ENCODE measurements at places on chromosomes 12 and 14.

DNA sequence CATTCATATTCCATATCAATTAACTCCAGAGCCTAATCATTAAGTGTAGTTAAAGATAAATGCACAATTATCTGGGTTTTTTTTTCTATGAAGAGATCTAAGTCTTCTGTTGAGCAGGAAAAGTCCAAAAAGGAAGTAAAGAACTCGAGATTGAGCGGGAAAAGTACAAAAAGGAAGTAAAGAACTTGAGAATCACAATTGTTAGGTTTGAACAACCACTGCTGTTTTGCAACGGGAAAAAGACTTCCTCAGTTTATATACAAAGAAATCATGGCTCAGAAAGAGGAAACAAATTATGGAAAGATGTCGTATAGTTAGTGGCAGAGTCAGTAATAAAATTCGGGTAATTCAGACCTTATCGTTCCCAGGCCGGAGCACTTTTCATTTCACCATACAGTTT, 63.3 kb downstream of the PPP1R12A start:
- DNase-seq, result no peak

GRCh38 chr14:38357557-38357956, 101.7 kb upstream of the CLEC14A start:
- DNase-seq, result no peak

- no peak for DNase-seq
These were observed 51.4 kb downstream of the GRIP1 start for GRCh38 chr12:66627270-66627987.

DNA sequence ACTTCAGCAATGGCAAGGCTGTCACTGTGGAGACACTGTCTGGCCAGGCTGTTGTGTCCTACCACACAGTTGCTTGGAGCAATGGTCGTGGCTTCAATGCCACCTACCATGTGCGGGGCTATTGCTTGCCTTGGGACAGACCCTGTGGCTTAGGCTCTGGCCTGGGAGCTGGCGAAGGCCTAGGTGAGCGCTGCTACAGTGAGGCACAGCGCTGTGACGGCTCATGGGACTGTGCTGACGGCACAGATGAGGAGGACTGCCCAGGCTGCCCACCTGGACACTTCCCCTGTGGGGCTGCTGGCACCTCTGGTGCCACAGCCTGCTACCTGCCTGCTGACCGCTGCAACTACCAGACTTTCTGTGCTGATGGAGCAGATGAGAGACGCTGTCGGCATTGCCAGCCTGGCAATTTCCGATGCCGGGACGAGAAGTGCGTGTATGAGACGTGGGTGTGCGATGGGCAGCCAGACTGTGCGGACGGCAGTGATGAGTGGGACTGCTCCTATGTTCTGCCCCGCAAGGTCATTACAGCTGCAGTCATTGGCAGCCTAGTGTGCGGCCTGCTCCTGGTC, 4.3 kb downstream of the LRP10 start:
- no peak for DNase-seq

- DNase-seq, result no peak
These were observed 201.3 kb upstream of the FOXN3 start for GRCh38 chr14:89618330-89618708.

DNA sequence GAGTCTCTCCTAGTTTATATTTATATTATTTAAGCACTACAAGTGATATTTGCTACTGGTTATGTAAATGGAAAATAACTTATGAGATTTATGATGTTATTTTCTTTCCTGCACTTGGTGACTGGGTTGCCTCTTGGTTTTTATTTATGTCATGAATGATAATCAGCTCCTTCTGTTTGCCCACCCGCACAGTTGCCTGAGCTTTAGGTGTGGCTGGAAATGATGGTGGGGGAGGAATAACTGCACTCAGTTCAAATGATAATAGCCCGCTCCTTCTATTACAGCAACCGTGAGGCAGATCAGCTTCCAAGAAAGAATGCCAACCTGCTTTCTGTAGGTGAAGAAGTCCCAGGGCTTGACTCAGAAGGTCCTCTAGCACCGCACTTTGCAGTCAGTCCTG, 190.2 kb upstream of the CAND1 start:
- no peak for DNase-seq

- no peak for DNase-seq
These were observed 111.2 kb downstream of the RIN3 start for GRCh38 chr14:92624764-92625163.

DNA sequence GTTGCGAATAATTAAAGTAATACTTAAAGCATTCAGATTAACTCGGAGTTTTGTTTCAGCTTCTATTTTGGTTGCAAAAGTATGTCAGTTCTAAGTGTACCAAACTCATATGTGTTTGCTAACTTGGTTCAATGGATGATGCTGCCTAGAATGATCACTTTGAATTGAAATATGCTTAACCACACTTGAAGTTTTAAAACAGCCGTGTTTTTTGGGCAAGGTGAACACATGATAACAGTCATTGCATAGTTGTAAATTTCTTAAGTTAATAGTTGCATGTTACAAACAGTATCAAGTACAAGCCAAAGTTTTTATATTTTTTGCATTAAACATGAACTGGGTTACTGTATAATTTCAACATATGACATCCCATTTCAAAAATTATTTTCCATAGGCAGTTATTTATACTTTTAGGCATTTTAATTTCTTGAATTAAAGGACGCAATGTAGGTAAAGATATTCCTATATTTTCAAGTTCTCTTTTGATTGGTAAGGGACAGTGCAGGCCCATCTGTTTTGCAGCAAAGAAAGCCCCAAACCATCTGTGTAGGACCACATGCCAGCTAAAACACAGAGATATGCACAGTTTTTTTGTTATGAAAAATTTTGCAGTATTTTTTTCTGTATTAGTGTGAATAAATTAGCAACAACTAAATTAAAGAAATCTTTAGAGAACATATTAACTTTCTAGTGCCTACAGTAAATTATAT, 575.5 kb downstream of the PRKD1 start:
- no peak for DNase-seq

DNA sequence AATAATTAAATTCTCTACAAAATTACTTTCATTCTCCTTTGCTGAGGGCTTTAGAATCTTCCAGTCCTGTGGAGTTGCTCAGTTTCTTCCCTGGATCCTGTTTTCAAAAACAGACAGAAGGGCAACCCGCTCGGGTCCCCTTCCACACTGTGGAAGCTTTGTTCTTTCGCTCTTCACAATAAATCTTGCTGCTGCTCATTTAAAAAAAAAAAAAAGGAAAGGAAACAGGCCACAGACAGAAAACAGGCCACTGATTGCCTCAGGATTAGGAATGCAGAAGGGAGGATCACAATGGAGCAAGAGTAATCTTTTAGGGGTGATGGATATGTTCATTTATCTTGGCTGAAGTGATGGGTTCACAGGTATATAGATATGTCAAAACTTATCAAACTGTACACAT, 29.5 kb upstream of the HIGD1C start:
- DNase-seq, result no peak

GRCh38 chr14:84253326-84253725, 1276.6 kb upstream of the FLRT2 start:
- no peak for DNase-seq

- DNase-seq, result no peak
These were observed 127.6 kb upstream of the TRHDE start for GRCh38 chr12:72144553-72144952.

GRCh38 chr14:75837151-75837787, 144.5 kb downstream of the TGFB3 start:
- DNase-seq, result no peak

GRCh38 chr14:69291396-69291795, 31.4 kb downstream of the GALNT16 start:
- no peak for DNase-seq

DNA sequence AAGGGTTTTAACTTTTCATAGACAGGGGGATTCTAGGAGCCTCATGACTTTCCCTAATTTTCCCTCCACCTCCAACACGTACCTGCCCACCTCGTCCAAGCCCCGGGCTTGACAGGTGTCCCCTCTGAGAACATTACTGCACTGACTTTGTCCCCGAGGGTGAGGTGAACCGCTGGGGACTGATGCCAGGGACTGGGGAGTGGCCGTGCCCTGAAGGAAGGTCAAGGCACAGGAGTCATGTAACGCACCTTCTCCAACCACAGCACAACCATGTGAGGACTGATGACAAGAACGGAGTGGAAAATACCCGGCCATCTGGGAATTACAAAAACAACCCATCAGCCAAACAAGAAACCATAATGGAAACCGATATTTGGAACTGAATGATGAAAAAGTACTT, 214.7 kb upstream of the C14orf180 start:
- no peak for DNase-seq

GRCh38 chr12:115337693-115338543, 653.9 kb upstream of the TBX3 start:
- DNase-seq, result no peak

- DNase-seq, result no peak
These were observed 145.1 kb upstream of the C14orf180 start for GRCh38 chr14:104434214-104435076.

DNA sequence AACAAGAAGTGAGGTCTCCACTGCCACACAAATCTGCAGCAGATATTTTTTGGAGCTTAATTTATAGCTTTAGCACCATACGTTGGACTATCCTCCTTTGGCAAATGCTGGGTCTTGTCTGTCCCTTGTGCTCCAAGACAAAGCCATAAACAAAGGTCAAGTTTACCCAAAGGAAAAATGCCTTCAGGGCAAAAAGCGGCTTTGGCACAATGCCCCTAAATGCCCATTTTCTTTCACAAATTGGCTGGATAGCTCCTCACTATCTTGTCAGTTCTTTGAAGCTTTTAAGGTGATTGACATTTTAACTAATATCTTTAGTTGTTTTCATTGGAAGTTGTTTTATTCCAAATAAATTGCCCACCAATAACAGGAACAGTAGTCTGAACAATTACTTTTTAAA, 59.6 kb downstream of the EML5 start:
- DNase-seq, result no peak

- DNase-seq, result no peak
These were observed 77.1 kb downstream of the PLEKHG7 start for GRCh38 chr12:92779902-92780301.

- DNase-seq, result no peak
These were observed 7.4 kb downstream of the ARID4A start for GRCh38 chr14:58305730-58306129.

GRCh38 chr12:124371366-124371765, 76.5 kb downstream of the RFLNA start:
- DNase-seq, result no peak

- DNase-seq, result no peak
These were observed 10.4 kb upstream of the SLC6A12 start for GRCh38 chr12:224330-224729.

Measured in stimulated activated CD8-positive, alpha-beta memory T cell treated with anti-CD3 and anti-CD28 coated beads, Interleukin-7, amount 100 ng/mL, for 1 hour (primary cell).